LoVo (cell line): ENCODE measurements at places on chromosomes 7 and 10.

GRCh38 chr10:85916286-85916685, 450.3 kb downstream of the GRID1 start:
- DNase-seq: no peak

GRCh38 chr10:71316056-71316785, 2.8 kb upstream of the SLC29A3 start:
- no peak for DNase-seq

DNA sequence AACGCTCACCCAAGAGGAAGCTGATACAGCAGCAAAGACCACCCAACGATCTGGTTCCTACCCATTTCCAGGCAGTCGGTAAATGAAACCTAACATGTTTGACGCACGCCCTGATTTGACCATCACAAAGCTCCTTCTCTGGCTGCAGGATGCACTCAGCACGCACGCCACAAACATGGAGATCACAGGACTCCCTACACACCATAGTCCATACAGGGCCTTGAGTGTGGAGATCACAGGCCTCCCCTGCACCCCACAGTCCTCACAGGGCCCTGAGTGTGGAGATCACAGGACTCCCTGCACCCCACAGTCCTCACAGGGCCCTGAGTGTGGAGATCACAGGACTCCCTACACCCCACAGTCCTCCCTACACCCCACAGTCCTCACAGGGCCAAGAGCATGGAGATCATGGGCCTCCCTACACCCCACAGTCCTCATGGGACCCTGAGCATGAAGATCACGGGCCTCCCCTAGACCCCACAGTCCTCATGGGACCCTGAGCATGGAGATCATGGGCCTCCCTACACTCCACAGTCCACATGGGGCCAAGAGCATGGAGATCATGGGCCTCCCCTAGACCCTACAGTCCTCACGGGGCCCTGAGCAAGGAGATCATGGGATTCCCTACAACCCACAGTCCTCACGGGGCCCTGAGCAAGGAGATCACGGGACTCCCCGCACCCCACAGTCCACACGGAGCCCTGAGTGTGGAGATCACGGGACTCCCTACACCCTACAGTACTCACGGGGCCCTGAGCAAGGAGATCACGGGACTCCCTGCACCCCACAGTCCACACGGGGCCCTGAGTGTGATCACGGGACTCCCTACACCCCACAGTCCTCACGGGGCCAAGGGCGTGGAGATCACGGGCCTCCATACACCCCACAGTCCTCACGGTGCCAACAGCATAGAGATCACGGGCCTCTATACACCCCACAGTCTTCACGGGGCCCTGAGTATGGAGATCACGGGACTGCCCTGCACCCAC, 409.2 kb downstream of the DNAJB6 start:
- no peak for DNase-seq

DNA sequence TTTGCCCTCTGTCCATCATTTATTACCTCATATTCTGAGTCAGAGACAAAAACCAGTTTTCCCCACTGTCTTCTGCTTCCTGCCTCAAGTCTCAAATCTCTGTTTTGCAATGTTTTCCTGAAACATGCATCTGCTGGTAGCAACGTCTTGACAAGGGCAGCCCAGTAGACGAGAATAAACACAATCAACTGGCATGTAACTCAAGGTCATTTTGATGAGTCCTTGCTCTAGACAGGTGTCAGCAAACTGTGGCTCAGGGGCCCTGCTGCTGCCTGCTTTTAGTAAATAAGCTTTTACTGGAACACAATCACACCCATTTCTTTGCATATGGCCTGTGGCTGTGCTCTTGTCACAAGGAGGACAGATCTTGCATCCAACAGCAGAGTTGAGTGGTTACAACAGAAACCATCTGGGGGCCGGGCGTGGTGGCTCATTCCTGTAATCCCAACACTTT, 59.8 kb downstream of the ITIH5 start:
- no peak for DNase-seq

DNA sequence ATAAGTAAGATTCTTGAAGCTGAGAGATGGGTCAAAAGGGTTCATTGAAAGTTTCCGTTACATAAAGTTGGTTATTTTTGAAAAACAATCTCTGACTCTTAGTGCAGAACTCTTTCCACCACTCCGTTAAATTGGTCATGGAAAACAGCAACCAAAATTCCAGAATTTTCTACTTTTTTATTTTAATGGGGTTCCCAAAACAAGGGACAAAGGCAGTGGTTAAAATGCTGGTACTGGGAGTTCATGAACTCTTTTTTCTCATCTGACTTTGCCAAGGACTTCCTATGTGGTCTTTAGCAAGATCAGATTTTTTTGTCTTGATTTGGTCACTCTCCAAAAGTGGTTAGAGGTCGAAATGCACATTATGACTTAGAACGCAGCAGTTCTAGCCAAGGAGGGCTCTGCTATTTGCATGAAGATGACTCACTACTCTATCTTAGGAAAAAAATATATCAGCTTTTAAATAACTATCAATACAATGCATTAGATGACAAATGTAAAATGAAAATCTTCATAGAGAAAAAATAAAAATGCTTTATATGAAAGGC, 145.7 kb downstream of the REEP3 start:
- DNase-seq: no peak

- no peak for DNase-seq
Observed at GRCh38 chr10:48685731-48686130, 1.1 kb downstream of the WDFY4 start.

DNA sequence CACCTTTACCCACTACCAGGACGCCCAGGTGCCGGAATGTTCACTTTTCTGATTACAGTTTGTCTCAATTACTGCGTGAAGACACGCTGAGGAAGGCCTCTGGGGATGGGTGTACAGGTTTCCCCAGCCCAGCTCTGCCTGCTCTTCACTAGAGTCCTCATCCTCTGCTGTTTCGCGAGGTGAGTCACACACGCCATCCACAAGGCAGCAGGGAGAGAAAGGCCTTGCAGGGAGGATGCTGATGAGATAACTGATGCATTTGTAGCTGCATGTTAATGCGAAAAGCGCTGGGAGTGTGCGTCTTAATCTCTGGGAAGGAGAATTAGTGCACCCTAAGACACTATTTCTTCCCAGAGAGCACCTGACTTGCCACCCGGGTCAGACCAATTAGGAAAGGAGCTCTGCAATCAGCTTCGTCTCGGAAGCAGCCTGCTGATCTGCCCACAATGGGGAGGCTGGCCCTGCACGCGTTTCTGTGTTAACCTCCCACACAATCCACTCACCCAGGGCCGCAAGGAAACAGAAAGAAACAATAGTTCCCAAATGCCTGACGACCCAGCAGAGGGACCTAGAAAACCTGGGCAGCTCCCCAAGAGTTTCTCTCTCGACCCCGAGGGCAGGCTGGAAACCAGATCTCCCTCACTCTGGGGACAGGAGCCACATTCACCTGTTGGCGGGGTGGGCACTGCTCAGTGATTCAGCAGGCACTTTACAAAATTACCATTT, 578.7 kb downstream of the GLRX3 start:
- DNase-seq: no peak

DNA sequence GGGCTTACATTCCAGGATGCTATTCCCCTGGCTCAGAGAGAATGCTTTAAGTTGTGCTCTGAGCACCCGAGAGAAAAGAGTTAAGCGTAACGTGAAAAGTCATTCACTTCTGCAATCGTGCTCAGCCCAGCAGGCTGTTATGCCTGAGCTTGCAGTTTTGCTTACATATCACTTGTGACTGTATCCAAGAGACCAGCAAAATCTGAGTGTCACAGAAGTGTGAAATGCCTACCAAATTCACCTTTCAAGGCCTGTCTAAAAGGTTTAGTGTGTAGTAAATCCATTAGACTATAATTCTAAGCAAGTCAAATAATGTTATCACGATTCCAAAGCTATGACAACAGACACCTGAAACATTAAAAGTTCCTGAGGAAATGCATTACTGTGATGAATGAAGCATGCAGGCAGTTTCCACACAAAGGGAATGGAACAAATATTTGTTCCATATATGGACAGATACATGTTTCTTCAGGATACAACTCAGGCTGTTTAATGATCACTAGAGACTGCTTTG, 20.1 kb downstream of the ITGB1 start:
- DNase-seq: no peak

- DNase-seq: no peak
Observed at GRCh38 chr10:49651039-49651835, 28.2 kb upstream of the C10orf53 start.
